ENCODE measurements at places on chromosomes 11 and 22.

DNA sequence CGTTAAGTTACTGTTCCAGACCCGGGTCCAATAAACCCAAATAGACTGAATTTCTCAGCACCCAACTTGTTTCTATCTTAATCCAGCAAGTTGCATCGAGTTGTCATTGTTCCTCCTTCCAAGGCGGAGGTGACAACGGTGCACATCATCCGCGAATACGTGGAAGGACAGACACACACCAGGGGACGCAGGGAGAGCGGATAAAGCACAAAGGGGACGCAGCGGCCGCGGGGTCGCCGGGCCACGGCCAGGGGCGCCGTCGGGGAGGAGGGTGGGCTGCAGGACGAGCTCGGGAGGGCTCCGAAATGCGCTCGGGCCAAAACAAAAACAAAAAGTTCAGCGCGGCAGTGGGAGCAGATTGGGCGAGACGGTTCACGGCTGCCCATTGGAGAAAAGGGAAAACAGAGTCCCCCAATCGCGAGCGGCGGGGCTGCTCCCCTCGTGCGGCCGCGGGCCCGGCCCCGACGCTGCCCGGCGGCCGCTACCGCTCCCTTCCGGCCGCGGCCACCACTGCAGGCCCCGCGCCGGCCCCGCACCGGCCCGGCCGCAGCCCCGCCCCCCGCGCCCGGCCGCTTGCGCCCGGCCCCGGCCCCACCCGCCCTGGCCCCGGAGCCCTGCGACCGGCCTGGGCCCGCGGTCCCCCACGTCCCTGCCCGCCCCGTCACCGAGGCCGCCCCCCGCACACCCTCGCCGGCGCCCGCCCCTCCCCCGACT lies 518 bp downstream of the KMT5B start:
- DNase-seq = peak; percentile 87

GRCh38 chr11:1887451-1888346 lies 4.0 kb downstream of the PRR33 start:
- no peak for DNase-seq

- DNase-seq = no peak
Measured at GRCh38 chr11:133995066-133995465, 38.3 kb upstream of the IGSF9B start.

- no peak for DNase-seq
Measured at GRCh38 chr22:44577391-44578109, 79.5 kb upstream of the RTL6 start.

GRCh38 chr11:125281831-125282595 lies 117.5 kb downstream of the PKNOX2 start:
- no peak for DNase-seq

DNA sequence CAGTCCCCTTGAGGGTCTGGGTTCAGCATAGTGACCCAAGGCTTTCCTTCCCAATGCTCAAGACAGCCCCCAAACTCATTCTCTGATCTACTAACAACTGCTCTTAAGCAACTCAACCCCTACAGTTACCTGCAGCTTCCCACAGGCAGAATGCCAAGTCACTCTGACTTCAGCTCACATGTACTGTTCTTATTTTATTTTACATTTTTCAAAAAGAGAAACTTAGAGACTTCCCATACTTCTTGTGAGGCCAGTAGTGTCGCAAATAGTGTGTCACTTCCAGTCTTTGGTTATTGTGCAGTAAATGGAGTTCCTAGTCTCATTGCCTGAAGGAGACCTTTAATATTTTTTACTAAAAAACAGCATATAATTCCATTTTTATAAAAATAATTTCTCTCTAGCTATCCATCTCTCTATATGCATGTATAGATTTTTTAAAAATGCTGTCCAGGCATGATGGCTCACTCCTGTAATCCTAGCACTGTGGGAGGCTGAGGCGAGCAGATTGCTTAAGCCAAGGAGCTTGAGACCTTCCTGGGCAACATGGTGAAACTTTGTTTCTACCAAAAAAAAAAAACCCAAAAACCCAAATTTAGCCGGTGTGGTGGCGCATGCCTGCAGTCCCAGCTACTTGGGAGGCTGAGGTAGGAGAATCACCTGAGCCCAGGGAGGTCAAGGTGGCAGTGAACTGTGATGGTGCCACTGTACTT lies 41.8 kb downstream of the ENTHD1 start:
- DNase-seq = no peak

DNA sequence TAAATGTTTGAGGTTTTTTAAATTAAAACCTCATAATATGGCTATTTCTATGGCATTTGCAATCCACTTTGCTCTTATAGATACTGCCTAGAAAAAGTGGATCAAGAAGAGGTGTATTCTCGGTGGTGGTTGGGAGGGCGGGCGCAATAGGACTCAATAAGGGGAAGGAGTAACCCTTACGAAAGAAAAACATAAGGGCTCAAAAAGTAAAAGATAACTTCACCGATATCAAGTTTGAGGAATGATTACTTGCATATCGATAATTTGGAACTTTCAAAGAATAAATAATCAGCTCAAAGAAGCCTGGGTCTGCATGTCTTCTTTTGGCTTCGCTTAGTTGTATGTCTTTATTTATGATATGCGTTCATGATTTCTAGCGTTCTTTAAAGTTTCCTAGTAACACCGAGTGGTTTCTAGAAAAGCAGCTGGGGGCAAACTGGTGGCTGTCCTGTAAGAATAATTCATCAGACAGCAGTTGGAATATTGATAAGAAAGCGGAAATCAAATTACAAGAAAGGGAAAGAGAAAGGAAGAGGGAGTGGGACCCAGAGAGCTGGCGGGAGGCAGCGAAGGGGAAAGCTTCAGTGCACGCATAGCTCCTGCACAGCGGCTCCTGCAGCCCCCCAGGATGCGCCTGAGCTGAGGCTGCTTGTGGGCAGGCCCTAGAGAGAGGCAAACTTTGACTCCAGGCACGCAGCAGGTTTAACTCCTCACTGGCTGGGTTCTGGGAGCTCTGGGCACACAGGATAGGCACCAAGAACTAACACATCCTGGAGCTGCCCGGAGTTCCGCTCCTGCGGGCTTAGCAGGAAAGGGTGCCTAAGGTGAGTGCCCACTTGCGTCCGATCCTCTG lies 9.1 kb upstream of the FLI1 start:
- no peak for DNase-seq

GRCh38 chr11:41456269-41456668 lies 3.2 kb downstream of the LRRC4C start:
- DNase-seq = no peak

DNA sequence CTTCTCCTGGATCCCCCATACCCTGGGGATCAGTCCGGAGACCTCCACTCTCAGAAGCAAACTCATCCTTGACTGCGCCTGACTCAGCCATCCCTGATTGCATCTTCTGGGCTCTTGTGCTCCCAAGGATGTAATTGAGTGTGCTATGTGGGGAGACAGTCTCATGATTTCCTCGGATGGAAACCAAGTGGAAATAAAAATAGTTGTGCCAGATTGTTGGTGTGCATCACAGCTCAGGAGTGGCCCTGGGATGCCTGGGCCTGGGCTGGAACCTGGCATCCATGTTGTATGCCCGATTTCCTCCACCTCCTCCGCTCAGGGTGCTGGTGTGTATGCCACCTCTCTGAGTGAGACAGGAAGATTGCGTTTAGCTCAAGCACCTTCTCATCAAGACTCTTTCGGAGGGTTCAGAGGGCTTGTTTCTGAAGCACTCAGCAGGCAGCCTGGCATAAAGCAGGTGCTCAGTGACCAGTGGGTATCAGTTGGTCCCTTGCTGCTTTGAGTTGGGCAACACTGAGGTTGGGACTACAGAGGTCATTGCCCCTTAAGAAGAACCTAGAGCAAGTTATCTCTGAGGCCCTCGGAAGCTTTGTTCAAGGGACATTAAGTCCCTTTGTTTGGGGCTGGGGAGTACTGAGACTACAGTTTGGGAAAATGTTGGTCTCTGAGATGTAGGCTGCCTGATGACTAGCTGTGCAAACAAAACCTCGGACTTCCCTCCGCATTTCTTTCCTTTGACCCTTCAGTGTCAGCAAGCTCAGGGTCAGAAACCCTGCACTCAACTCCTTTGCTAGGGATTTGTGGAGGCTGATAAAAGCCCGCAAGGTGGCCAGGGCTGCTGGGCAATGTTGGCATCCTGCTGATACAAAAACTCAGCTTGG lies 24.8 kb upstream of the MICAL2 start:
- DNase-seq = no peak

DNA sequence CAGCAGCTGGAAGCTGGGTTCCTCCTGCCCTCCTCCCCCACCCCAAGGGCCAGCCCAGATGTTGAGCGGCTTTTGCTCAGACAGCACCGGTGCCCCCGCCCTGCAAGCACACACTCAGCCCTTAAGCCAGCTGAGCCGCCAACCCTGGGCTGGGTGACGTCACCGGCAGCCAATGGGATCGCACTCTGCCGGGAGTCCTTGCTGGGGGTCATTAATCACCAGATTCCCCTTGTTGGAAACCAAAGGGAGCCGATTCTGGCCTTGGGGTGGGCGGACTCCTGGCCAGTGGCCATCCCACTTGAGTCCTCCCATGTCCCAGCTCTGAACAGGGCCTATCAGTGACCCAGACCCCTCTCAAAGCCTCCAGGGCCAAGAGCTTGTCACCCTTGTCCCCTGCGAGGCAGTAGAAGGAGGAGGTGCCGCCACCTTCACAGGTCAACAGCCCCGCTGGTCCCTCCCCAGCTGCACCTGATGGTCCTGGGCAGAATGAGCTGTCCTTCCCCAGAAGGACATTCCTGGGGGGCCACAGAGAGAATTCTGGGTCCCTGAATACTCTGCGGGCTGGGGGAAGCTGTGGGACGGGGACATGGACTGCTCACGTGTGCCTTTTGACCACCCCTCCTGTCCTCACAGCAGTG lies 7.4 kb downstream of the DUSP8 start:
- DNase-seq = no peak
